ENCODE measurements at places on chromosomes 16 and 17.

GRCh38 chr16:58269526-58269925, 25.3 kb downstream of the PRSS54 start:
- DNase-seq = no peak

- DNase-seq = peak; percentile 58
These were observed 7.5 kb downstream of the C16orf90 start for GRCh38 chr16:3487521-3488410.

DNA sequence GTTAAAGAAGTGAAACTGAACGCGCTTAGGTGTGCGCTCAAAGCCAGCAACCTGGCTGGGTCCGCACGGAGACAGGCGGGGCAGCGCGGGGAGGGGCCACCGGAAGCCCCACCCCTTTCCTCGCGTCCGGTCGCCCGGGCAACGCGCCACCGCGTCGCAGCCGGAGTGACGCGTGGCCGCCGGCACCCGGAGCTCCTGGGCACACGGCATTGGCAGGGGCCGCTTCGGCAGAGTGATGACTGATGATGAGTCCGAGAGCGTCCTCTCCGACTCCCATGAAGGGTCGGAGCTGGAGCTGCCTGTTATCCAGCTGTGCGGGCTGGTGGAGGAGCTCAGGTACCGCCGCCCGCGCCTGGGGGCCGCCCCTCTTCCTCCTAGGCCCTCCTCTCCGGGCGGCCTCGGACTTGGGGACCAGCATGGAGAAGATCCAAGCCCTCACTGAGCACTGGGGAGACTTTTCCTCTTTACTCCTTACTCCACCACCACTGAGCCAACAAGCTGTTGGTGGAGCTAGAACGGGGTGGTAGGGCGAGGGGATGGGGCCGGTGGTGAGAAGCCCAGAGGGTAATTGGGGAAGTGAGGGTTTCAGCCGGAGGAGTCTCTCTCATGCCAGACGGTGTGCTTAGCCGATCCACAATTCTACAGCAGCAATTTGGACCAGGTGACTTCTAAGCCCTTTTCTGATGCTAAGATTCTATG, 44.9 kb downstream of the PRSS54 start:
- peak; percentile 94 for DNase-seq

DNA sequence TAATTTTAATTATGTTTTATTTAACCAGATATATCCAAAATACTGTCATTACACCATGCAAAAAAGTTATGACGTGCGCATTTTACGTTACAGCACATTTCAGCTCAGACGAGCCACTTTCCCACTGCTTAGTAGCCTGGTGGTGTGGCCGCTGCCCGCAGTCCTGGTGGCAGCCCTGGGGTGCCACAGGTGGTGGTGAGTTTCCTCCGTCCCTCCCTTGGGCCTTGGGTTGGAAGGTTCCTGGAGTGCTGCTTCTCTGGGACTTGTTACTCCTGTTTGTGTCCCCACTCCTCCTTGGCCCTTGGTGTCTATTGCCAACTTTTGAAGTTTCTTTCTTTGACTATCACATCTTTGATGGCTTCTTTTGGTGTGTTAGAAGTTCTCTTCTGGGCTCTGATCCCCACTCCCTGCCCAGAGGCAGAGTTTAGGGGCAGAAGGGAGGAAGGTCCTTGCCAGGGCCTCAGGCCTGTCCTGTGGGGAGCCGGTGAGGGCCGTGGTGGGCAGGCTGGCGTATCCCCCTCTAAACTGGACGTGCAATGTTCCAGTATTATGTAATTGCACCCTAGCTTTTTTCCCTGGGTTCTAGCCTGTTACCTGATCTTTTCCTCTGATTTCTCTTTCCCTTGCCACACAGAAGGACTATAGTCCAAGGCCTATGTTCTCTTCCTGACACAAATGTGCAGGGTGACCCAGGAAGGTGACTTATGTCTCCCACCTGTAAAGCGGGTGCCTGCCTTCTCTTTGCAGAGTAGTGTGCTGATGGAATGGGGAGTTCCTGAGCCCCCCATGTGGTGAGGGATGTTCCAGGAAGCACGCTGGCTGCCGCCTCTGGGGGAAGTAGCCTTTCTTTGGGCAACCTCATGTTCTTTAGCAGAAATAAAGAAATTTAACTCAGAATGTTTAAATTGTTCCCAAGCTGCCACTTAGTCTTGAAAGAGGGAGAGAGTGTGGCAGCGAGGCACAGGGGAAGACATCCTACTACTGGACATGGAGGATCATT, 8.4 kb downstream of the MPRIP start:
- DNase-seq = no peak

- DNase-seq = no peak
These were observed 292.5 kb downstream of the XYLT1 start for GRCh38 chr16:17177959-17178905.

DNA sequence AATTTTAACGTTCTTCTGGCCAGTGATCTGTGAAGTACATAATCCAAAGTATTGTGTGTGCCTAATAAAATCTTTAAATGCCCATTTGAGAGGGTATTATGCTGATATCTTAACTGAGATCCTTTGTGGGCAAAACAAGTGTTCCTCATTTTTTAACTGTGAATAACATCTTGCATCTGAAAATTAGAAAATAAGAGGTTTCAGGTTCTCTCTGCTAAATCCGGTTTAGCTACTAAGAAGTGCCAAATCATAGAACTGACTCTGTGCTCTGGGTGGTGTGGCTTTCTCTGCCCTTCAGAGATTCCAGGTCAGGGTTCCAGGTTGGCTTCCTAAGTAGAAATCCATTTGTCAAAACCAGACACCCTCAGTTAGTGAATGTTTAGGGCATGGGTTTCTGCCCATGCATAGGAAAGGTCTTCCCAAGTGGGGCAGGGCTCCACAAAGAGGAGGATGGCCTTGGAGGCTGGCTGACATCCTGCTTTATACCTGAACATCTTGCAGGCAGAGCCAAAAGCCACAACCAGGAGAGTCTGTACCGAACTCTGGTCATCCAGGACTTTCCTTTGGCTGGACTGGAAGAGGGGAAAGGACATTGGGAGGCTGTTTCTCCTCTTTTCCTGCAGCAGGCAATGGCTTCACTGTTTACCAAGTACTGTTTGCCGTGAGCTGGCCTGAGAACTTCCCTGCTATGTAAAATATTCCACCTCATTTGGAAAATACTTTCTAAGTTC, 8.5 kb downstream of the ALDH3A2 start:
- DNase-seq = no peak
